ENCODE measurements at places on chromosomes 5 and 9.

GRCh38 chr5:154409230-154409840, 36.5 kb upstream of the SAP30L start:
- no peak for DNase-seq

- no peak for DNase-seq
These were observed 32.4 kb downstream of the MAST4 start for GRCh38 chr5:66628561-66628960.

DNA sequence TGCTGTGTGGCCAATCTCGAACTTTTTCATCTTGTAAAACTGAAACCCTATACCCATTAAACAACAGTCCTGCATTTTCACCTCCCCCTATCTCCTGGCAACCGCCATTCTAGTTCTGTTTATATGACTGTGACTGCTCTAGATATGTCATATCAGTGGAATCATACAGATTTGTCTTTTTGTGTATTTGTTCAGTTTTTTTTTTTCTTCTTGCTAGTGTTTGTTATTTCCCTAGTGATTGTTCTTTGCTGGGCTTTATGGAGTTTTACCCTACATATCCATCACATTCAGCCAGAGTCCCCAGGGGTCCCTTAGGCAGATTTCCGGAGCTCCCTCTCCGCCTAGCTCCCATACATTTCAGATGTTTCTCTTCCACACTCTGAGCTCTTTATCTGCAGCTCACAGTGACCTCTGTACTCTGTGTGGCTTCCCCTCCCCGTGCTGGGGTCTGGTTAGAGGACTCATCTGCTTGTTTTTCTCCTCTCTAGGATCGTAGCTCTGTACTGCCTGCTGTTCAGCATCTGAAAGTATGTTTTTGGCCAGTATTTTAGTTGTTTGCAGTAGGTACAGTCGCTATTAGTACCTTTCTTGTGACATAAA, 25.1 kb upstream of the CARTPT start:
- no peak for DNase-seq

DNA sequence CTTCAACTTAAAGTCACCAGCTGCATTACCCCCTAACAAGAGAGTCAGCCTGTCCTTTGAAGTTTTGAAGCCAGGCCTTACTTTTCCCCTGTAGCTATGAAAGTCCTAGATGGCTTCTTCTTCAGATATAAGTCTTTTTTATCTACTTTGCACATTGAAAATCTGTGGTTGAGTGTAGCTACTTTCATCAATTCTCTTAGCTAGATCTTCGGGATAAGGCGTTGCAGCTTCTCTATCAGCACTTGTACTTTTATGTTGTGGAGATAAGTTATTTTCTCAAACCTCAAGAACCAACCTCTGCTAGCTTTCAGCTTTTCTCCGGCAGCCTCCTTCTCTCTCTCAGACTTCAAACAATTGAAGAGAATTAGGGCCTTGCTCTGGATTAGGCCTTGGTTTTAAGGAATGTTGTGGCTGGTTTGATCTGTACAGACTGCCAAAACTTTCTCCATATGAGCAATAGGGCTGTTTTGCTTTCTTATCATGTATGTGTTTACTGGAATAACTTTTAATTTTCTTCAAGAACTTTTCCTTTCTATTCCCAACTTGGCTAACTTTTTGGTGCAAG, 21.6 kb downstream of the CATSPER3 start:
- no peak for DNase-seq

GRCh38 chr5:132669966-132670882, 3.6 kb upstream of the IL4 start:
- DNase-seq, result no peak

DNA sequence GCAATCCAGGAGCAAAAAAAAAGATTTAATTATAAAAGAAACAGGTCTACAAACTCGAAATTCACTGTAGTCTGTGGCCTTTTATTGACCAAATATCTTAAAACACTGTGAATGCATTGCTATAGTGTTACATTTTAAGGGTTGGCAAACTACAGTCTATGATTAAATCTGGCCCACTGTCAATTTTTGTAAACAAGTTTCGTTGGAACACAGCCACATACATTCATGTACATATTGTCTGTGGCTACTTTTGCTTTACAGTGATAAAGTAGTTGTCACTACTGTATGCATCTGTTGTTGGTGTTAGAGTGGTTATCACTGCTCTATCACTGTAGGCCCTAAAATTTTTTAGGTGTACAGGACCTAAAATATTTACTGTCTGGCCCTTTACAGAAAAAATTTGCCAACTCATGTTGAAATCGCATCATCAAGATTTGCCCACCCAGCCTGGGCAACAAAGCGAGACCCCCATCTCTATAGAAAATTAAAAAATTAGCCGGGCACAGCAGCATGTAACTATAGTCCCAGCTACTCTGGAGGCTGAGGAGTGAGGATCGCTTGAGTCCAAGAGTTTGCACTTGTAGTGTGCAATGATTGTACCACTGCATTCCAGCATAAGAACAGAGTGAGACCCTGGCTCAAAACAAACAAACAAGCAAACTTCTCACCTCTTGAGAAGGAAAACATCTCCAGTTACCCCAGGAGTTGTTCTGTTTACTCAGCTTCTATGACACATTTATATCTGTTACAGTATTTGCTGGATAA, 89.0 kb downstream of the ERBIN start:
- no peak for DNase-seq

DNA sequence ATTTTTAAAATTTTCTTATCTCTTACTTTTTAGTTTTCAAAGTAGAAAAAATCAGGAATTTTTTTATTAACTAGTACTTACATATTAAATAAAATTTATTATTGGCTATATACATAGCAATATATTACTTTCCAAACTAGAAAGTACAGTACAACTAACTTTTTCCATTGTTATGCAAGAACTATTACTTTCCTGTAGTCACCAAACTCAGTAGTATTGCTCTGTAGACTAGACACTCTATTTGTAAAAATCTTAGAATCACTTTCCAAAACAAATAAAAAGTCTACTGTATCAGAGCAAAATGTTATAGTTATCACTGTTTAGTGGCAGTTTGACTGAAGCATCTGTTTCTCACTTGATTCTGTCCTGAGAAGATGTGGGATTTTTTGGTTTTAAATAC, 55.3 kb upstream of the MACIR start:
- no peak for DNase-seq

DNA sequence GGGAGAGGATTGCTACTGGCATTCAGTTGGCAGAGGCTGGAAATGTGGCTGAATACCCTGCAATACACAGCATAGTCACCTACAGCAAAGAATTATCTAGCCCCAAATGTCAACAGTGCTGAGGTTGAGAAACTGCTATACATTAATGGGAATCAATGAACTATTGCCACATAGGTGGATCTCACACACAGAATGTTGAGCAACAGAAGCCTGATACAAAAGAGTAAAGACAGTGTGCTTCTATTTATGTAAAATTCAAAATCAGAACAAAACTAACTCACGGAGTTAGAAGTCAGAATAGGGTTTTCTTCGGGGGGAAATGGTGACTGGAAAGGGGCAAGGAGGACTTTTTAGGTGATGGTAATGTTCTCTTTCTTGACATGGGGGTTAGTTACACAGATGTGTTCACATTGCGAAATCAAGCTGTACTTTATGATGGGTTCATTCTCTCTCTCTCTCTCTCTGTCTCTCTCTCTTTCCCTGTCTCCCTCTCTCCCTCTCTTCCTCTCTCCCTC, 45.7 kb upstream of the PANK3 start:
- no peak for DNase-seq

DNA sequence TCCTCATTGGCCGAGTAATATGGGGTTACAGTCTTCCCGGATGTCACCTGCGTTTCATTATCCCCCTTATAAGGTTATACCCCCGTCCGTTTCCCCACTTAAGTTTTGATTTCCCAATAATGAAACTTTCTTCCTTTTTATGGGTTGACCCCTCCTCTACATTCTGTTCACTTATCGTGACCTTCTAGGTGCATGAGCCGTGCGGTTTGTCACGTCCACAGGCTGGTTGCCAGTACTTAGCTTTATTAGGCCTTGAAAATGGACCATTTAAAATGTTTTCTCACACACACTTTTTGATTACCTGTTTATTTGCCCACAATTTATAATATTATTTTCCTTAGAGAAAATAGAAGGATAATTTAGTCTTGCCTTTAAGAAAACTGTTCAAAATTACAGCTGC, 111.5 kb downstream of the FAM174A start:
- no peak for DNase-seq

DNA sequence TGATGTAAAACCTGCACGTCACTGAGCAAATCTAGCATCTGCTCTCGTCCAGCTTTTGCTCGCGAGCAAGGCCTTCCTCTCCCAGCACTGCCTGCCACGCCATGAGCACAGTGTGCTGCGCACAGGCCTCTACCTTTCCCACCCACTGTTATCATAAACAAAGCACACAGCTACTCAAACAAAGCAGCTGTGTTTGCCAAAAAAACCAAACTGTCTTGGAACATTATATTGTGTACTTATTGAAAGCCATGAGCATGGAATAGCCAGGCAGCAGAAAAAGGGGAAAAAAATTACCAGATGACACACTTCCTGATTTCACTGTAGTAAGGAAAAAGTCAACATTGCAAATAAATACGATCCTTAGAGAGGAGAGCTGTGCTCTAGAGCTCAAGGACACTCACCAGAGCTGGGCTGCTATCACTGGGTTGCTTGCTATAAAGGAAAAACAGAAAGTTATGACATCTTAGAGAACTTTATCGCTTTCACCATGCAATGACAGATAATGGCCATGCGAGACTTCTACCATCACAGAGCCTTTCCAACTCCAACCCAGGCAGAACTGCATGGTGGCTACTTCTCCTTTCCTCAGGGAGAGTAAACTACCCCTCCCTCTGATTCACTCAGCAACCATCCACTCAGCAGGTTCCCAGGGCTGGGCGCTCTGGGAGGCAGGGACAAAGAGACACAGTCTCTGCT, 69.6 kb downstream of the EPB41L4B start:
- DNase-seq, result no peak

GRCh38 chr5:96880444-96881164, 4.3 kb downstream of the ERAP2 start:
- no peak for DNase-seq

DNA sequence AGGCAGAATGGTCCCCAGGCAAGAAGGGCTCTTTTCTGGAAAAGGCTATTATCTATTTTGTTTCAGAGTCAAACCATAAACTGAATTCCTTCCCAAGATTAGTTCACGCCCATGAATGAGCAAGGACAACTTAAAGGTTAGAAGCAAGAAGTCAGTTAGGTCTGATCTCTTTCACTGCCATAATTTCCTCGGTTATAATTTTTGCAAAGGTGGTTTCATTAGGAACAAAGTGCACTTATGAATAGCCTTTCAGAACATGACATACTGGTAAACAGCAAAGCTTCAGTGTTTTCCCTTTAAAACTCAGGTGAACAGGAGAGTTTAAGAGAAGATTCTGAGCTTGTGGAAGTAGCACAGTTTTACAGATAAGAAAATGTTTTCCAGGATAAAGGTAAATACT, 177.9 kb downstream of the GDNF start:
- no peak for DNase-seq

DNA sequence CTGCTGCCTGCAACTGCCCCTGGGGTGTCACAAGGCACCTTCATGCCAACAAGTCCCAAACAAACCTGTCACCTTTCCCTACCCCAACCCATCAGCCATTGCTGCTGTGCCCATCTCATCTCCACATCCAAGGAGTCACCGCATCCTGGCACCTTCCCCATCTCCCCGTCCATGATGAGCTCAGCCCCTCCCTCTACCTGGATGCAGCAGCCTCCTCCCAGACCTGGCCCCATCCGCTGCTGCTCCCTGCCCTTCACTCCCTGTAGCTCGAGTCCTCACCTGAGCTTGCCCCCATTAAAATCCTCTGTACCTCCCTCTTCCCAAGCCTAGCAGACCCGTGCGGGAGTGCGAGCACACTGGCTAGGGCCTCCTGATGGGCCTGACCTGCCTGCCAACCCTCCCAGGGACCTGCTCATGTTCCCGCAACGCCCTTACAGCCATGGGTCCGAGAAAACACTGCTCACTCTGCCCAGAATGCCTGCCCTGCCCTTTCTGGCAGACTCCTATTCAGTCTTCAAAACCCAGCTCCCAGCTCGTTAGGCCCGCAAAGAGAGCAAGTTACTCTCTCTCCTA, 110.6 kb downstream of the ADAMTS2 start:
- no peak for DNase-seq

GRCh38 chr5:142716963-142717362, 31.1 kb upstream of the FGF1 start:
- DNase-seq, result no peak

GRCh38 chr9:123218831-123219230, 49.6 kb downstream of the STRBP start:
- no peak for DNase-seq

- DNase-seq, result no peak
These were observed 736.7 kb upstream of the RIOK2 start for GRCh38 chr5:97919719-97920118.

- DNase-seq, result no peak
These were observed 11.2 kb upstream of the CCDC152 start for GRCh38 chr5:42745426-42745825.

DNA sequence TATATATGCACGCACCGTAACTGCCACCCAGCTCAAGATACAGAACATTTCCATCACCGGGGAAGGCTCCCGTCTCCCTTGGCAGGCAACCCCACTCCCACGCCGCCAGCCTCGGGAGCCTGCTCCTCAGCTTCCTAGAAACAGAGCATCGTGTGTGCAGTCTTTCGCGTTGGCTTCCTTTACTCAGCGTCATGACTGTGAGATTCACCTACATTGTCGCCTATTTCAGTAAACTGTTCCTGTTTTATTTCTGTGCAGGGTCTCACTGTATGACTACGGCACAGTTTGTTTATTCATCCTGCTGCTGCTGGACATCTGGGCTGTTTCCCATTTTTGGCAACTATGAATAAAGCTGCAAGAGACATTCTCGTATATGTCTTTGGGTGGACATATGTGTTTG, 90.7 kb downstream of the STK10 start:
- DNase-seq, result no peak

DNA sequence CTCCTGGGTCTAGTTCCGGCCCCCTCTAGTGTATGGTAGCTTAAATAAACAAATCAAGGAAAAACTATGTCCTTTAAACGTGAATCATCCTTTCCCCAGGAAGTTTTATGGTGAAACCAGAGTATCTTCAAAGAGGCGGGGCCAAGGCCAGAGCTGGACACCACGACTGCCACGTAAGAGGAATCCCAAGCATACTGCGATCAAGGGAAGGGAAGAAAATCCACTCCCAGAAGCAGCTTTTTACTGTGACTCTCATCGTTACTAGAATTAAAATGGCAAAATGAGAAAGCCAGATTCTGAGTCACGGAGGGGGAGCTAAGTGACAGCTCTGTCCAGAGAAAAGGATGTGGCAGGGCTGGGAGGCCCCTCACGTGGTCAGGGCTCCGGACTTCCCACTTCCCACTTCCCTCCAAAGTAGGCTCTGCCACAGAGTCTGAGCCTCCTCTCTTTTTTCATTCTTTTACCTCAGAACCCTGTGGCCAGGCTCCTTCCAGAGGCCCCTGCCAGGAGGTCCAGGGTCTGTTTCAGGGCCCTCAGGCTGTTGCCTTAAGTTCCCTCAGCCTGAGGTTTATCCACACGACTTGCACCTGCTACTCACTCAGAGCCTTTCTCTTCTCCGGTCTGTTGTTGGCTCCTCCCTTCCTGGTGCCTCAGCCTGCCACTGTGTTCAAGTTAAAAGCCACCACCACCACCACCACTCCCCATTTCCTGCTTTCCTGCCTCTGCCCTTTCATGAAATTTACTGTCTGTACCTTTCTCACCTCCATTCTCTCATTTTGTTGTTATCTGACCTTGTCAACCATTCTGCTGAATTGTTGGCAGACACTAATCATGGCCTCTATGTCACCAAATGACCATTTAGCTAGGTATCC, 1.4 kb upstream of the GLRX start:
- DNase-seq, result no peak

Data from stimulated activated CD8-positive, alpha-beta memory T cell treated with anti-CD3 and anti-CD28 coated beads, Interleukin-12 subunit alpha, Interleukin-12 subunit beta, amount 100 ng/mL, for 1 hour (primary cell).